ENCODE measurements at places on chromosomes 4 and X.

DNA sequence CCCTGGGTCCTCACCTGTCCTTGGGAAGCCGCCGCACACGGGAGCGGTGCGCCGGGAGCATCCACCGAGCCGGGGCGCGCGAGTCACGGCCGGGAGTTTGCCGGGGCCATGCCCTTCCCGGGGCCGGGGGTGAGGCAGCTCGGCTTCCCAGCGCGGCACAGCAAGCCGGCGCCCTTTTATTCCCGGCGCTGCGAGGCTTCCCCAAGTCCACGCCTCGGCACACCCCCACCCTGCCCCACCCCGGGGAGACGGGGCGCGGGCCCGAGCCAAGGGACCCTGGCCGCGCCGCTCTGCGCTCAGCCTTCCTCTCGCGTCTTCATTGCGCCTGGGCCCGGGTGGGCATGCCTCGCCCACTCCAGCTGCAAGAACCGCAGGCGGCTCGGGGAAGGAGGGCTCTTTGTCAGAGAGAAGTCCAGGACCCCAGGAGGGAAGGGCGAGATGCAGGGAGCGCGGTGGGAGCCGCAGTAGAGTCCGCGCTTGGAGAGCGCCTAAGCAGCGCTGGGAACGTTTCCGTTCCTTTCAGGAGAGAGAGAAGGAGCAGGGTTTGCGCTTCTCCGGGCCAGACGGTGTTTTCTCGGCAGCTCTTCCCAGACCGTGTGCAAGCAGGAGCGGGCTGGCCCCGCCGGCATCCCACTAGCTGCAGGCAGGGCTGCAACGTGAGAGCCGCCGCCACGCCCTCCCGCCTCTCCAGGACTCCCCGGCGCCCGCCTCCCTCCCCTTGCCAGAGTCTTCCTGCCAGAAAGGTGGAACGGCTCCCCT is at the start of gene MXRA5:
MXRA5 (minus strand) TSS at position 152 of the 759 bp plus-strand sequence. CDS start 2,819 bp downstream, outside the sequence.
- no peak for DNase-seq

DNA sequence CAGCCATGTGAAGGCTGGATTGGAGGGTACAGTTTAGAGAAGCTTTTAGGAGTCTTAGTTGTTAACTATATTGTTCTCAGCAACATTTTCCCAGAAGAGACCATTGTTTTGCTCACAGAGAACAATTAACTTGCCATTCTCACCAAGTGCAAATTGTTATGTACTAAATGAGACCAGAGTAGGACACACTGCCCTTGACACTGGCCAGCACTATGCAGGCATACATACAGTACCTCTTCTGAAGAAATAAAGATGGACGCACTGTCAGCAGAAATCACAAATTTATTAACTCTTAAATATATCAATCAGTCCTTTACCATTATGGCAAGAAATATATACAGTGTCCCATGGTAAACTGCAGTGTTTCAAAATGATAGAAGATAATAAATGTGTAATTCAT is 309.4 kb downstream of the CAMK2D start:
- DNase-seq, result no peak

- DNase-seq, result no peak
Observed at GRCh38 chr4:158819942-158820786, 51.3 kb downstream of the FNIP2 start.

GRCh38 chr4:47002580-47002979 is 9.2 kb upstream of the GABRA4 start:
- DNase-seq, result no peak

DNA sequence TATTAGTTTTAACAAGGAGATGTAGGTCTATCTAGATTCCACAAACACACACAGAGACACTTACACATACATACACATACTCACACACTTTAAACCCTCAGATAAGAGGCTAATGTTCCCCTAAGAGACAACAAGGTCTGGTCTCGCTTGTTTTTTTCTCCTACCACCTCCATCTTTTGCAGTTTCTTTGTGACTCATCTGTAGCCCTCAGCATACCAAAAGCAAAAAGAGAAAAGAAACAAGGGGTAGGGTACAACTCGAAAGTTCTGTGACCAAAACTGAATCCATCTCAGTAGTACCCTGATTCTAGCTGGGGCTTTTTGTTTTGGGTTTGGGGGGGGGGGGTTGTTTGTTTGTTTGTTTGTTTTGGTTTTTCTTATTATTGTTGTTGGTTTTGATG is 12.2 kb upstream of the EXOSC9 start:
- DNase-seq, result no peak

GRCh38 chrX:12446342-12447075 is 308.2 kb downstream of the FRMPD4 start:
- no peak for DNase-seq

DNA sequence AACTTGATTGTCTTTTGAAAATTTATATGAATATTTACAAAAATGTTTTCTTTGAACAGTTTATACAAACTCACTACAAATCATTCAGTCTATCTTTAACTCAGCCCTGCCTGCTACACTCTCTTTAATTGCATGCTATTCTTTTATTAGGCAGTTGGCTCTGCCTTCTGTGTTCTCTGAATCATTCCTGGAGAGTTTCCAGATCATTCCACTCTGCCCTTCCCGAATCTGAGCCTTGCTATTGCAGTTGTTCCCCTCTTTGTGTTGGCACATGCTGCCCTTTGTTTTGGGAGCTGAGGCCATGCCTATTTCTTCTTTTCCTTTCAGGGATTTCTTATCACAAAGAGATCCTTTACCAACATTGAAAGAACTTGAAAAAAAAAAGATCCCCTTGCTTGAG is 8.7 kb upstream of the TECRL start:
- no peak for DNase-seq

- no peak for DNase-seq
Observed at GRCh38 chr4:145731028-145731427, 51.1 kb downstream of the C4orf51 start.

Measured in activated CD8-positive, alpha-beta memory T cell treated with anti-CD3 and anti-CD28 coated beads for 4 hours (primary cell).